Smooth muscle cell of the pulmonary artery (primary cell): ENCODE measurements at places on chromosomes 7 and 10. TPM values are rescaled to one million over a fixed set of nuclear protein-coding genes. Genes with fewer than 3 reads are reported as not detected.

CPN1 gene
- total RNA-seq: not detected in 2 replicates

AKR1E2 gene
- 9.5 and 18.4 TPM in 2 replicates for total RNA-seq

GNG11 gene
- total RNA-seq: 8.5 and 28.0 TPM in 2 replicates

ODAD2 gene
- 0.26 and 1.3 TPM in 2 replicates for total RNA-seq

CD36 gene
- 112 and 1,000 TPM in 2 replicates for total RNA-seq

VAX1 gene
- not detected in 2 replicates for total RNA-seq
